ELR (cell line): ENCODE measurements at places on chromosomes 4 and X.

GRCh38 chr4:11625211-11625610 lies 196.5 kb upstream of the HS3ST1 start:
- no peak for DNase-seq

DNA sequence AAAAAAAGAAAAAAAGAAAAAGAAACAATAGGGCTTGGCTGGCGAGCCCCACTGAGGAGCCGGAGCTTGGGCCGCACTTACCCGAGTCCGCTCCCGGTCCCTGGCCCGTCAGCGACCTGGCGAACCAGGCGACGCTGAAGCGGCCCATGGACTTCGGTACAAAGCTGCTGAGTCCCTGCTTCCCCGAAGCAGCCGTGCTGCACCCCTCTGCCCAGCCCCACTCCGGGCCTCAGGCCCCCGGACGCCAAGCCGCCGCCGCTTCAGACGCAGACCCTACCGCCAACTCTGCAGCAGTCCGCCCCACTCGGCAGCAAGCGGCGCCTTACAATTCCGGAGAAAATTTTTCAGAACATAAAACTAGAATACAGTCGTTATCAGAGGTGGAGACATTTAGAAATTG lies 300.5 kb downstream of the OPHN1 start:
- DNase-seq: no peak

- peak; percentile 54 for DNase-seq
Observed at GRCh38 chr4:13584481-13584880, 40.2 kb upstream of the NKX3-2 start.

DNA sequence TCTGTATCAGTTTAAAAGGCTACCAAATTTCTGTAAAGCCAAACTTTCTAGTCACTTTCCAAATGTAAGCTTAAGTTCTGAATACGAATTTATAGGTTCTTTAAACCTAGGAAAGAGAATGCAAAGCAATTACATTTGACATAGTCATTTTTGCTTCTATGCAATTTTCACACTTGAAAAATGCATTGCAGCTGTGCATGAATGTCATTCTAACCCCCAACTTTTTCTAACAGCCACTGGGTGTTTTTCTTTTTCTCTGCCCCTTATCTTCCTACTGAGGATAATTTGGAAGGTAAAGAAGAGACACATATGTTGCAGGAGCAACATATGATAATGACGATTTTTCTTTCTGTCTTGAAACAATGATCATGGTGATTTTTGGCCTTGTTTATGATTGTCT lies 537.5 kb downstream of the SPRY1 start:
- no peak for DNase-seq

DNA sequence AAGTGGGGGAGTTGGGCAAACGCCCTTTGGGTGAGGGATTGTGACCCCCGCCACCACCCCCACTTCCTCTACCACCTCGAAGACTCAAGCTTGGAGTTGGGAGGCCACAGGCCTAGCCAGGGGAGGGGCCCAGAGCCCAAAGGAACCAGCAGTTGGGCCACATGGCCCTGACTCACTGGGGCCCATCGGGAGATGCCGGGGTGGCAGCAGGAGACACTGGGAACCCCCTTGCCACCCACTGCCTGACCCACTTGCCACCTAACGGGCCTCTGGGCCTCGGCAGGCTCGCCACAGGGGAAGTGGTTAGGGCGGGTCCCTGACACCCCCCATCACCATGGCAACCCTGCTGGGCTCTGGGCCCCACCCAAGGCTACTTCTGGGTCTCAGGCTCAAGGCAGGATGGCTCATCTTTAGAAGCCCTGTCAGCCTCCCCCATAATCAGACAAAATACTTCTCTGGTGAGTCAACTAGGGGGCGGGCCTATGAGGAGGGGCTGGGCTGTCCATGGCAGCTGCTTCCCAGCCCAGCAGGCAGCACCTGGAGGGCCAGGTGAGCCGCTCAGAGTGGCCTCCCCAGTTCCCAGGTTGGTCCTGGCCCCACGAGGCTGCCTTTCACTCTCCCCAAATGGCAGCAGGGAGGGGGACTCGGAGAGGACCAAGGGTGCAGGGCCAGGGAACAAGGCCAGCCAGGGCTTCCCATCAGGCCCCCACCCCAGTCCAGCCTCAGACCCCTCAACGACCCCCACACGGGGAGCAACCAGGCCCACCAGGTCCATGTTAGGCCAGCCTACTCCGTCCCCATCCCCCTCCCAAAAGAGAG lies 5.6 kb downstream of the FLNA start:
- peak; percentile 97 for DNase-seq

GRCh38 chr4:155906554-155907247 lies 3.2 kb downstream of the TDO2 start:
- peak; percentile 75 for DNase-seq
